Stimulated activated CD8-positive, alpha-beta memory T cell treated with anti-CD3 and anti-CD28 coated beads, Interleukin-4, amount 100 ng/mL, for 1 hour (primary cell): ENCODE measurements at places on chromosomes 7 and 10.

- DNase-seq, result peak; percentile 57
These were observed 8.3 kb upstream of the ZC3HAV1L start for GRCh38 chr7:139043823-139044812.

GRCh38 chr7:27123007-27123476 is 7.5 kb downstream of the HOXA4 start:
- no peak for DNase-seq

- DNase-seq, result no peak
These were observed 600.5 kb upstream of the MGMT start for GRCh38 chr10:128866551-128866950.

DNA sequence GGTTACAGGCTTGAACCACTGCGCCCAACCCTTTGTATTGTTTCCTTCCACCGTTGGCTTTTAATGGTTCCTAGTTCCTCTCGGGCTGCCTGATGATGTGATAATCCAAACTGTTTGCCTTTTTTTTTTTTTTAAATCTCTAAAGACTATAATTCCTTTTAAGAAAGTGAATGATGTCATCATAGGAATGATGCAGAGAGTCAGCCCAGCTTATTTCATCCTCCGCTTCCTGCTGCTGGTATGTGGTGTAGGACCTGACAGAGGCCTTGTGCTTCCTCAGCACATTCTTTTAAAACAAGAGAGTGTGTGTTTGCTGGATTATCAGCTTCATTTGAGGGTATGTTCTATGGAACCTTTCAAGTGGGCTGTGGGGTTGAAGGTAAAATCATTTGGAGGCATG is 241.4 kb downstream of the LRMDA start:
- DNase-seq, result no peak

DNA sequence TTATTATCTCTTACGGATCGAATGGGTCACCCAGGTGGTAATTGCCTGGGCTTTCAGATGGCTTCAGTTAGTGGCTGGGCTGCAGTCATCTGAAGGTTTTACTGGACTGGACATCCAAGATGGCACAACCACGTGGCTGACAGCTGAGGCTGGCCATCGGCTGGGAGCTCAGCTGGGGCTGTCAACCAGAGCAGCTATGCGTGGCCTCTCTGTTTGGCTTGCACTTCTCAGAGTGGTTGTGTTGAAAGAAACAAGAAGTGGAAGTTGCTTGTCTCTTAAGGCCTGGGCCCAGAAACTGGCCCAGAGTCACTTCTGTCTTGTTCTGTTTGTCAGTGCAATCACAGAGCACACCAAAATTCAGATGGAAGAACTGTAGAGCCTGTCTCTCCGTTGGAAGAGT is 5.7 kb upstream of the GDI2 start:
- no peak for DNase-seq

GRCh38 chr10:3825244-3825643 is 40.2 kb upstream of the KLF6 start:
- no peak for DNase-seq

DNA sequence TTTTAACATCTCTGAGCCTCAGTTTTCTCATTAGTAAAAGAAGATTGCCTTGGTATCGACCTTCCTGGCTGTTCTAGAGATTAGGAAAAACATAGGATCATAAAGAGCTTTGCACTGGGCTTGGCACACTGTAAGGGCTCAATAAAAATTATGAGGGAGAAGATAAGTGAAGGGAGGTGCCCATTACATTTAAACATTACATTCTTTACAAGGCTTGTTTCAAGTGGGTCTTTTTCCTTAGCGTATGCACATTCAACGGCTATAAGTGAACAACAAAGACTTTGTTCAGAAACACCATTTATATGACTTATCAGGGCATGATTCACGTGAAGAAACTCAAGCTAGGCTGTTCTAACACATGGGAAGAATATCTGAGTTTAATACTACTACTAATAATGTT is 351.9 kb upstream of the NPVF start:
- DNase-seq, result no peak

- DNase-seq, result no peak
These were observed 88.8 kb downstream of the SEMA3C start for GRCh38 chr7:80830010-80830409.

GRCh38 chr7:48933549-48934085 is 9.3 kb downstream of the CDC14C start:
- no peak for DNase-seq
